ENCODE measurements at places on chromosomes 12 and 14.

GRCh38 chr14:24379907-24380730, 12.1 kb downstream of the NFATC4 start:
- no peak for DNase-seq

GRCh38 chr14:23640524-23641141, 4.5 kb downstream of the DHRS2 start:
- DNase-seq, result peak; percentile 36

DNA sequence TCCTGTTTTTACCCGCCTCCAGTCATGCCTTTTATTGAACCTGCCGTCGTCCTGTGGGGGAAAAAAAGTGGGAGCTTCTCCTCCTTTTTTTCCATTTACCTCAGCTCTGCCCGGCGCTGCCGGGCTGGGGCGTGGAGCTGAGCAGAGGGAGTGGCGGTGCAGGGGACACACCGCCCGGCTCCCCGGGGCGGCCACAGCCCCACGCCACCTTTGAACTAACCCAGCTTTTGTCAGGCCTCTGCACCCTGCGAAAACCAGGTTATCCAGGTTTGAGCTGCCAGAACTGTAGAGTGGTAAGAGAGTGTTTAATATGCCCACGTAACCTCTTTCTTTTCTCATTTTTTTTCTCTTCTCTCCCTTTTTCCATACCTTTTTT, 161.0 kb upstream of the FKBP4 start:
- DNase-seq, result no peak

- DNase-seq, result no peak
Observed at GRCh38 chr12:131066886-131067490, 113.3 kb downstream of the ADGRD1 start.

DNA sequence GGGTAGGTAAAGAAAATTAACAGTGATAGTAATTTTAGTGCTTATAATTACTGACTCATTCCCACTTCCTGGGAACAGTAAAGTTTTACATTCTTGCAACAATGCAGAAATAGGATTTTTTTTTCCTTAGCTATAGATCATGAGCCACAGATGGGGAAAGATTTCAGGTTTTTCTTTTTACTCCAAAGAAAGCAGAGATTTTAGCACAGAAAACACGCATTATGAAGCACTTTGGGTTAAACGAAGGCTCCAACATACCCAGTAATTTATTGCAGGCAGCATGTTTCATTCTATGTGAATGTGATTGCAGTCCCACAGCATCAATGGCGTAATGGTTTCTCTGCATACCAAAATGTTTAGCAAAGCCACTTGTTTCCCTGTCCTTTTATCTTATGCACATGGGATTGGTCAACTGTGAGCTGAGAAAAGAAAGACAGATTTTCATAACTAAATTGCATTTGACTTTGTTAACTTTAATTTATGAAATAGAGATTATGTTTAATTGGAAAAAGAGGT, 124.6 kb upstream of the E2F7 start:
- no peak for DNase-seq

- no peak for DNase-seq
Observed at GRCh38 chr12:119415714-119416113, 81.2 kb downstream of the CCDC60 start.

GRCh38 chr12:24852420-24852819, 96.5 kb downstream of the BCAT1 start:
- DNase-seq, result no peak

- DNase-seq, result no peak
Observed at GRCh38 chr14:99519931-99520421, 38.8 kb downstream of the CCNK start.

GRCh38 chr12:43241986-43242385, 310.0 kb downstream of the ADAMTS20 start:
- no peak for DNase-seq

DNA sequence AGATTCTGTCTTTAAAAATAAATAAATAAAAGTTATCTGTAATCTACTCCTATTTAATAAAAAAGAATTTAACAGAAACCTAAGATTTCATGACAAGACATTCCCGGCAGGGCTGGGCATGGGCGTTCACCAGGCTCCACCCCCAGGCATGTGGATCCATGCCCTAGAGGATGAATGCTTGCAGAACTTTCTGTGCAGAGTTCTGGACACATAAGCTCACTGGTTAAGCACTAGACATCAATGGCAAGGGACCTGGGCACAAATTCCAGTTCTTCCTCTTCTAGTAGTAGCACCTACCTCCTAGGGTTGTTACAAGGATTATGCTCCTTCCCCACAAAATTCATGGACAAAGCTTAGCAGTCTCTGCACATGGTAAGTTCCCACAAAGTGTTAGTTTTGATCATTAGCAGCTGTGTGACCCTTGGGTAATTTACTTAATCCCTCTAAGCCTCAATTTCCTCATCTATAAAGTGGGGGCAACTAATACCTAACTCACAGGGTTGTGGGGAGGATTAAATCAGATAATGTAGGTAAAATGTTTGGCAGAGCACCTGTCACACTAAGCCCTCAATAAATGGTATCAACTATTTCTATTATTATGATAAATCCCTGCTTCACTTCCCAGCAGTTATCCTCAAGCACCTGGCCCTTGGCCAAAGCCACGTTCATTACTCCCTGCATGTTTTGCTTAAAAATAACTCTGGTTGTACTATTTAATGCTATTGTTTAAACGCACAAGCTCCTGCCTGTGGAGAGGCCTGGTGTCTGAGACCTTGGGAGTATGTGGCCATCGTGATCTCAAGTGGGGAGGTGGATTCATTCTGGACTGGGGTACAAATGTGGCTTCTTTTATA, 9.8 kb downstream of the GALNT6 start:
- no peak for DNase-seq

DNA sequence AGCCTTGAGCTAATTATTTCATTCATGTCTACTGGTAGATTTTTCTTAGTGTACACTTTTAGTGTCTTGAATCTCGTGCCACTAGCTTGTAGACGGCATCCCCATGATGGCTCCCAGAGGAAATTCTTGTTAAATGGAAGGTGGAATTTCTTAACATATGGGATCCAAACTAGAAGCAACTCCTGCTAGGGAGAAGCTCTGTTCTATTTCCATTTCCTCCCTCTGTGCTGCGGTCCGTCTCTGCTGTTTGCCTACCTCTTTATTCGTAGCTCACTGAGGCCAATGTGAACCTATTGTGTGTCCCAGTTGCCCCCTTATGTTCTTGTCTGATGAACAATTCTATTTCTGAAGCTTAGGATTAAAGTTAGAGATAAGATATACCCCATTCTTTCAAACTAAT, 588 bp downstream of the PIK3C2G start:
- DNase-seq, result no peak

DNA sequence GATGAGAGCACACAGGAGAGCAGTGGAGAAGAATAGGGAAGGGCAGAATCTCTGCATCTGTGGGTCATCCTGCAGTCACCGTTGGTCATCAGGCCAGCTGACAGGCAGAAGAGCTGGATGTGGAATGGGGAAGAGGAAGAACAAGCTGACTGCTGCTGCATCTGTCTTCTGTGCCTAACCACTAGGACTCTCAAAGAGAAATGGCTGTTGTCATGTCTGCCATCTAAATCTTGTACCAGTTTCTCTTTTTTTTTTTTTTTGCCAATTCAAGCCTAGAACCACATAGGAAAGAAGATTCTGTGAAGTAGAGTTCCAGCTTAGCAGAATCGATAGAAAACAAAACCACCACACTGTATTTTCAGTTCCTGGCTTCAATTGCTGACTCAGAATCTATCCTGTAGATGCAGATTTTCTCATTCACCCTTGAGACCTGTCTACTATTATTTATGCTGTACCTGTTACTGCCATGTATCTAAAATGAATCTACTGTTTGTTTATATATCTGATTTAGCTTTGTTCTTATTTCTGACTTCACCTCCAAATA, 421.9 kb upstream of the PRICKLE1 start:
- no peak for DNase-seq

GRCh38 chr12:2277492-2278155, 224.8 kb downstream of the CACNA1C start:
- DNase-seq, result no peak

- DNase-seq, result no peak
Observed at GRCh38 chr12:113465808-113466453, 5.7 kb downstream of the LHX5 start.

DNA sequence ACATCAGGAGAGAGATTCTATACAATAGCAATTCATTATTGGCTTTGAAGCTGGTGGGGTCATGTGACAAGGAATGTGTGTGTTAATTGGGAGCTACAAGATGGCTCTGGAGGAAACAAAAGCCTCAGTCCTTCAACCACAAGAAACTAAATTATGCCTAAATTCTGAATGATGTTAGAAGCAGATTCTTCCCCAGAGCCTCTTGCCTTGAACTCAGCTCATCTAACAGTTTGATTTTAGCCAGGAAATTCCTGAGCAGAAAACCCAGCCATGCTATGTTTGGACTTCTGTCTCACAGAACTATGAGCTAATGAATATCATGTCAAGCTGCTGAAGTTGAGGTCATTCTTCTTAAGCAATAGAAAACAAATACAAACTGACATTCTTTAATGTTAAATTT, 274.7 kb downstream of the SLC6A15 start:
- DNase-seq, result no peak
